ENCODE measurements at places on chromosomes 4 and X. TPM values are rescaled to one million over a fixed set of nuclear protein-coding genes. Genes with fewer than 3 reads are reported as not detected.

Gene CCSER1
- total RNA-seq: 0.81 TPM

Gene JADE3
- total RNA-seq: 8.2 TPM

Gene DBET
- total RNA-seq: not detected

Gene RHOXF1
- not detected for total RNA-seq

Gene VCX3A
- not detected for total RNA-seq

Gene TDO2
- total RNA-seq: not detected

Gene SMIM10L2A
- total RNA-seq: 0.03 TPM

Gene DDX3X
- 116 TPM for total RNA-seq

Gene STATH
- total RNA-seq: not detected

Gene SPANXN1
- total RNA-seq: not detected

Gene MAGEA9B
- not detected for total RNA-seq

Gene ALPK1
- 7.0 TPM for total RNA-seq

Gene ABCG2
- 2.2 TPM for total RNA-seq

Gene ZCCHC13
- not detected for total RNA-seq

Gene HELT
- not detected for total RNA-seq

Gene CXCL6
- 0.85 TPM for total RNA-seq

Gene SPRY1
- total RNA-seq: 2.8 TPM

Gene MAGEE2
- not detected for total RNA-seq

Gene LPAR4
- total RNA-seq: not detected

Gene CXCL1
- total RNA-seq: 27.5 TPM

Gene POLN
- total RNA-seq: 0.54 TPM

Data from foreskin keratinocyte (primary cell).